Dermis blood vessel endothelial cell (primary cell): ENCODE measurements at places on chromosomes 16 and 17.

DNA sequence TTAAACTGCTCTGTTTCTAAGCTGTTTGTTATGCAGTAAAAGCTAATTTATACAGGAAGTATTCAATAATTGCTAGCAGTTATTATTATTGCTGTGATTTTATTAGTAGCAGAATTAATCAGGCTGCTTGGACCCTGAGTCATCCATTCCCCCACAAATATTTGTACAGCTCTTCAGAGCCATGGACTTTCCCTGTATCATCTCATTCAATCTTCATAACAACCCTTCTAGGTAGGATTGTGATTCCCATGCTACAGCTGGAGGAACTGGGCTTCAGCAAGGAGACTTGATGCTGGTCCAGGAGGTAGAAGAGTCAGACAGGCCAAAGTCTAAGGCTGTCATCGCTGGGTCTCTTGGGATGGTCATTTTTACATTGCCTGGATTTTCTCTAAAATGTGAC lies 208.3 kb downstream of the C16orf95 start:
- DNase-seq, result no peak

GRCh38 chr16:75089486-75090202 lies 26.9 kb downstream of the LDHD start:
- DNase-seq, result no peak

- DNase-seq, result peak; percentile 39
These were observed 5.5 kb upstream of the ERAL1 start for GRCh38 chr17:28849281-28849680.

DNA sequence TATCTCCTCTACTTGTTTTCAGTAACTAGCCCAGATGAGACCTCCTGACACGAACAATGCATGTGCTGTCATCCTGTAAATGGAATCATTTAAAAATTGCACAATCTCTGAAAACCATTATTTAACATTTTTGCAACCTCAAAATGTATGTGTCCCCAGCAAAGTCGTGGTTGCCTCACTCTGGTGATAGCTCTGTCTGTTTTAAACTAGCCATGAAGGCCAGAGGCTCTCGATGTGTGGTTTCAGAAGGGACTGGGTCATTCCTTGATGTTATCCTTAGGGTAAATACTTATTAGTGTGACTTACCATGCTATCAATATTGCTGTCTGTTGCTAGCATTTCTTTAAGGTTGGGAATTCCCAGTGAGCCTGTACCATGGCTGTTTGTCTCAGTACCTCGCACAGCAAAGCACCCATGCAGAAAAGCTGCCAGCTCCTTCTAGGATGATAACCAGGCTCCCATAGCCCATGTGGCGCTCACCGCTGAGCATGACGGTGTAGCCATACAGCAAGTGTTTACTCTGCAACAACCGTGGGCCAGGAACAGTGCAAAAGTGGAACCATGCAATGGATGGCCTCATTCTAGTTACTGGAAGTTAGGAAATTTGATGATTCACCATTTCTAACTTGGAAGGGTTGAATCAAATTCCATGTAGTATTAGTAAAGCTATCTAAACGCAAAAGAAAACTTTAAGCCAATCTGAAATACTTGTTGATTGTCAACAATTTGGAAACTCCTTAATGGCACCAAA lies 2.9 kb upstream of the PGS1 start:
- DNase-seq, result peak; percentile 72

GRCh38 chr17:59372138-59372751 lies 40.8 kb downstream of the YPEL2 start:
- peak; percentile 94 for DNase-seq

GRCh38 chr16:68786685-68787418 lies 49.8 kb downstream of the CDH1 start:
- no peak for DNase-seq

- DNase-seq, result no peak
These were observed 6.0 kb downstream of the HSD3B7 start for GRCh38 chr16:30991052-30991451.

DNA sequence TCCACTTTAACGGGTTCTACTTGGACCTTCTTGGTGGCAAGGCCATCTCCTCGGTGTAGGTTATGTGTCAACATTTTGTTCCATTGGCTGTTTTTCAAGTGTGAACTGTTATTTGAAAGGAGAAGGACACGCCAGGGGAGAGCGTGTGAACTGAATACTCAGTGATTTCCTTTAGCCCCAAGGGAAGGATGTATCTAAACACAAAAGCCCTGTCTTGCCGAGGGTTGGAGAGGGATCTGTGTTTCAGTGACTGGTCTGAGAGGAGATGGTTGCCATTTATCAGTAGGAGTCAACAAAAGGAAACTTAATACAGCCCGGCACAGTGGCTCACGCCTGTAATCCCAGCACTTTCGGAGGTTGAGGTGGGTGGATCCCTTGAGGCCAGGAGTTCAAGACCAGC lies 50.0 kb downstream of the USP10 start:
- DNase-seq, result no peak

DNA sequence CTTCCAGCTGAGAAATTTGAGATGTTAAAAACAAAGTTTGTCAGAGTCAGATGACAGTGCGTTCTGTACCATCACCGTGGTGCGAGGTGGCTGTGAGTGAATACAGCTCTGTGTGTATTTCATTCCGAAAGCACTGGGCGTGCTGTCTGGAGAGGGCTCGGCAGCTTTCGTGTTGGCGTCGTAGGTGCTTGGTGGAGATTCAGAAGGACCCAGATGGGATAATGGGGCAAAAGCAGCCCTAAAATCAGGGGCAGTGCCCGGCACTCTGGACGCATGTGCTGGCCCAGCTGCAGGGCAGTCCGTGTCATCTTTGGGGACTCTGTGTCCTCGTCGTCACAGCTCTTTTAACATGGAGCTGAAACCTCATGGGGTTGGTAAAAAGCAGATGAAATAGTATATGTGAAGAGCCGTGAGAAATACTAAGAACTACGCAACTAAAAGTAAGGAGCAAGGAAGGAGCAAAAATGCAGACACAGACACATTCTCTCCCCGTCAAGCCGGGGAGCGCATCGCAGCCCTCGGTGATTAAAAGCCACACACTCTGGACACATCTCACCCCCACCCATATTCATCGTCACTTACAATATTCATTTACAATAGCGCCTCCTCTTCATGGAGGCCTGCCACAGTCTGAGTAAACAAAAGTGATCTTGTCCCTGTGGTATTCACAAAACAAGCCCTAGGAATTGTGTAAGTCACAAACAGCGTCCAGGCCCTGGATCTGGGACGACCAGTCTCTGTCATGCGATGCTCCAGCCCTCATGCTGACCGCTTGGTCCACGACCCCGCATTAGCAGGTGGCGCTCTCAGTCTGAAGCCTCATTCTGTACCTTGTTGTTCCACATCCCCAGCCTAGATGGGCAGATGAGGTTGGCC lies 206.7 kb downstream of the RPTOR start:
- no peak for DNase-seq

DNA sequence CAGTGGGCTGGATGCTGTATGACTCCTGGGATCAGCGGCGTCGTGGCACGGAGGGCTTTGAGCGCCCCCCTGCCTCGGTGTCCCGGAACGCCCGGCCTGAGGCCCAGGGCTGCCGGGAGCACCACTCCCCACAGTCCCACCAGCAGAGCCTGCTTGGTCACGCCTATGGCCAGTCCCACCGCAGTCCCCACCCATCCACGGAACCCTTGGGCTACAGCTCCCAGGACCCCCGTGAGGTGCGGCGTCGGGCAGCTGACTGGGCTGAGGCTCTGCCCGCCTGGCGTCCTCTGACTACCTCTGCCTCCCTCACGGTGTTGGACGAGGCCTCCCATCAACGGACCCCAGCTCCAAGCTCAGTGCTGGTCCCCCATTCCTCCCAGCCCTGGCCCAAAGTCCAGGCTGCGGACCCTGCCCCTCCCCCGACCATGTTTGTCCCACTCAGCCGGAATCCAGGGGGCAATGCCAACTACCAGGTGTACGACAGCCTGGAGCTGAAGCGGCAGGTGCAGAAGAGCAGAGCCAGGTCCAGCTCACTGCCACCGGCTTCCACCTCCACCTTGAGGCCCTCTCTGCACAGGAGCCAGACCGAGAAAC lies 1.6 kb downstream of the SPEM2 start:
- no peak for DNase-seq

DNA sequence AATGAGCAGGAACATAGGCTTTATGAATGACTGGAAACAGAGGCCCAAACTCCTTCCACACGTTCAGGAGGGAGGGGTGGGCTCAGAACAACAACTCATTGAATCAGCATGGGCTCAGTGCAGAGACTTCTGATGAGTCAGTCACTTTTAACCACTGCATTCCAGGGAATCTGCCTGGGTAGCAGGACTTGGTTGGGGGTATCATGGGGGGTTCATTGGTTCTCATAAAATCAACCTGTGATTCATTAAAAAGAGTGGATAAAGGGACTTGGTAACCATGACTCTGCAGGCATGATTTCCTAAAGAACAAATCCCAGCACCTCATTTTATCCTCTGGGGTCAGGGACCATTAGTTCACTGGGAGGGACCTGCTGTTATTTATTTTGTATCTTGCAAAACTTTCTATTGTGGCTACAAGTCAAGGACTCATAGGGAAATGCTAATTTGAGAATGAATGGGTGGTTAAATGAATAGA lies 13.8 kb downstream of the ITGB3 start:
- DNase-seq, result peak; percentile 30

- DNase-seq, result peak; percentile 85
These were observed 6.9 kb upstream of the CES3 start for GRCh38 chr16:66954097-66954659.

GRCh38 chr16:11224096-11224893 lies 31.7 kb downstream of the SOCS1 start:
- DNase-seq, result no peak

DNA sequence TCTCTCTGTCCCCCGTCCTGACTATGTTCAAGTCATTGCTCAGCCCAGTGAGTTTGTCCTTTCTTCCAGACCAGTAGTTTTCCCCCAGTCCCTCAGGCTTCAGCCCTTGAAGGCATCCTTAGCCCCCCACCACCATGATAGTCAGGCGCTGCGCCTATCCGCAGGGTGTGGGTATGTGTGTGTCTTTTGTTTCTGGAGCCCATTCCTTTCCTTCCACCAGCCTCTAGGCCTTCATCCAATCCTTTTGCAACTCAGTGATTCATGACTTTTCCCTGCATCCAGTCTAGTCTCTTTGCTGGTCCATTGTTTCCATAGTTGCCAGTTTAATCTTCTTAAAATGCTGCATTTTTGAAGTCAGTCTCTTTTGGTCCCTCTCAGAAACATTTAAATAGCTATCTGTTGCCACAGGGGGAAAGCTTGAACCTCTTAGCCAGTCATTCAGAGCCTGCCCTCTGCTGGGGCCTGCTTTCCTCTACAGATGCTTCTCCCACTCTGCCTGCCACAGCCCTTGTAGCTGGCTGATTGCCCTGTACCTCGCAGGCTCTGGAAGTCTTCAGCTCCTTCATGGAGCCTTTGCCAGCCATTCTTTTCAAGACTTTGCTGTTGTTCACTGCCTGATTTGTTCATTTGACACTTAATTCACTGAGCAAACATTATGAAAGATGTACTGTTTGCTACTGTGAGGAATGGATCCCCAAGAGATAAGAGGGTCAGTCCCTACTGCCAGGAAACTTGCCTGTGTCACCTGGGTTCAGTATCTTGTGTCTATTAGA lies 55.9 kb upstream of the ADCY7 start:
- peak; percentile 90 for DNase-seq

DNA sequence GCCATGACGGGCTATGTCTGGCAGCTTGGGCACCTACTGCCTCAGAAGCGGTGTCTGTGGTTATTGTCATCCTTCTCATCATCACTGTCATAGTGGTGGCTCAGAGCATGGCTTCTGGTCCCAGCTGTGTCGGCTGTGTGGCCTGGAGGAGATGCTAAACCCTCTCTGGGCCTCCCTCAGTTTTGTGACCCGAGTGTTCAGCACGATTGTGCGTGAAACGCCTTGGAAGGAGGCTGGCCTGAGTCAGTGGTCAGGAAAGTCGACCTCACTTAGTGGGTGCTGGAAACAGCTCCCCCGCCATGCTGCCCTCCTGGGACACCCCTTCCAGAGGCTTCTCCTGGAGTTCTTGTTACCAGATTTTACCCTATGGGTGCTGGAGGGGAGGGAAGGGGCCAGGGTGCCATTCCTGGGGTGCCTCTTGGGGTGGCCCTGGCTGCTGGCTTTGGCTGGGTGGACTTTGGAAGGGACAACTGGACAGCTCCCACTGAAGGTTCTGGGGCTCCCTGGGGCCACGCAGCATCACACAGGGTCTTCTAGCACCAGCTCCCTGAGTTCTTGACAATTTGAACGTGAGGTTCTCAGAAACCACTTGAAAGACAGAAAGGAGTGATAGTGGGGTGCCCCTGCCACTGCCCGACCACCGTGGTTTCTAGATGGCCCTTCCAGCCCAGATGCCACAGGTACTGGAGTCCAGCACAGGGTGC lies 226.5 kb upstream of the GSE1 start:
- no peak for DNase-seq

DNA sequence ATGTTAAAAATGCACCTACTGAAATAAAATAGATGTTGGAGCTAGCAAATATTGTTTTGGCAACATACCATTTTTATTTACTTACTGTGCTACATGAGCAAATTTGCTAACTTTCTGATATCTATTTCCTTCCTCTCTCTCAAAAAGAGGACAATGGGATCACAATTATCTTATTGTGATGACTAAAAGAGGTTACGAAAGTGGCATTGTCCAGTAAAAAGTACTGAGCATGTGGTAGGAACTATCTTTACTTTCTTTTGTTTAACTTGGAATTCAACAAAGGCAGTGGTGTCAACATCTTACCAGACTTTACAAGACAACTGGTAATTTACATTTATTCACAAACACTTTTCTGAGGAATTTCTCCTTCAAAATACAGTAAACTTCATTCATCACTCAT lies 1542.6 kb upstream of the CDH8 start:
- DNase-seq, result no peak

- DNase-seq, result no peak
These were observed 546 bp upstream of the PSMD7 start for GRCh38 chr16:74296104-74296431.

GRCh38 chr17:47618410-47618809 lies 31.3 kb upstream of the KPNB1 start:
- peak; percentile 44 for DNase-seq

- DNase-seq, result no peak
These were observed 29.4 kb downstream of the MSI2 start for GRCh38 chr17:57285701-57286100.

DNA sequence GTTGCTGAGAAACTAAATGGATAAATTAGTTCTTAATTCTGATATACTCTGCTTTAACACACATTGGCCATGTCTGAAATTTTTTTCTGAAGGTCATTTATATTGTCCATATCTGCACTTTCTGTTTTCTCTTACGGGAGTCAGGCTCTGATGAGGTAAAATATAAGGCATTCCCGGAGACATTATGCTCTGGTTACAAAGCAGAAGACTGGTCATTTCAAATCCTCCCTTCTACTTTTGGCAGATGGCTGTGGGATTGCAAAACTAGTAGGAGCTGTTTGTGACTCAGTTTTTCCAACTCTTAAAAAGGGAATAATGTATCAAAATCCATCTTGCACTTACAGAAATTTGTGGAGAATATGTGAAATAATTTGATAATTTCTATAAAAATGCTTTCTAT lies 92.2 kb upstream of the CPHXL start:
- no peak for DNase-seq

DNA sequence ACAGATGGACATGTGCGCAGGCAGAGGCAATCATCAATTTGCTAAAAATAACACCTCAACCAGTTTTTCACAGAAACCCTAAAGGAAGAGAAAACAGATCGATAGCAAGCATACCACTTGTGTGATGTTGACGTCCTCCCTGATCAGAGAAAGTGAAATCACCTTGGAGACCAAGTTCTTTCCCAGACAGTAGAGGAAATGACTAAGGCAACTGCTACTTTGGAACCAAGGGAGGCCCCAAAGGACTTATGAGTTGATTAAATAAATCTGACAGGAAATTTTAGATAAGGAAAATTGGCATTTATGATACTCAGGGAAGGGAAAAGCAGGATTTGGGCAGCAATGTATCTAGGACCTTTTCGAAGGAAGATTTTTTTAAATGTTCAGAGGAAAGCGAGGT lies 267.1 kb upstream of the ASIC2 start:
- peak; percentile 7 for DNase-seq

- DNase-seq, result peak; percentile 21
These were observed 36.5 kb downstream of the FA2H start for GRCh38 chr16:74738113-74738541.
